Left lobe of liver (tissue), 2 donors: ENCODE measurements at places on chromosomes 5 and 9. TPM values are rescaled to one million over a fixed set of nuclear protein-coding genes. Genes with fewer than 3 reads are reported as not detected.

GRCh38 chr5:115098041-115098702 is 71.5 kb downstream of the TRIM36 start:
- no peak for DNase-seq

DNA sequence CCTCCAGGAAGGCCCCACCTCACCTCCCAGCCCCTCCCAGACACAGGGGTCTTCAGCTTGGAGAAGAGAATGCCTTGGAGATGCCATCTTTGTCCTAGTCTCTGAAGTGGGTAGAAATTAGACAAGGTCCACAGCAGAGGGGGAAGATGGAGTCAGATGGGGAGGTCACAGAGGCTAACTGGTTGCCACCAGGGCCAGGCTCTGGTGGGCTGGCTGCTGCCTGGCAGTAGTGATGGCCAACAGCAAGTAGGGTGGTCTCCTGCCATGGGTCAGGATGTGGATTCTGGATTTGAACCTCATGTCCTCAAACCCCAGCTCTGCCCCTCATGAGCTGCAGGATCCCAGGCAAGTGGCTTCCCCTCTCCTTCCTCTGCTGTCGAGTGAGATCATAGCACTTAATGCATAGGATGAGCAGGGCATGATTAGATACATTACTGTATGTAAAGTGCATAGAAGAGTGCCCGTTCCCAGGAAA is 38.7 kb upstream of the NEK6 start:
- DNase-seq: peak; percentile 41

DNA sequence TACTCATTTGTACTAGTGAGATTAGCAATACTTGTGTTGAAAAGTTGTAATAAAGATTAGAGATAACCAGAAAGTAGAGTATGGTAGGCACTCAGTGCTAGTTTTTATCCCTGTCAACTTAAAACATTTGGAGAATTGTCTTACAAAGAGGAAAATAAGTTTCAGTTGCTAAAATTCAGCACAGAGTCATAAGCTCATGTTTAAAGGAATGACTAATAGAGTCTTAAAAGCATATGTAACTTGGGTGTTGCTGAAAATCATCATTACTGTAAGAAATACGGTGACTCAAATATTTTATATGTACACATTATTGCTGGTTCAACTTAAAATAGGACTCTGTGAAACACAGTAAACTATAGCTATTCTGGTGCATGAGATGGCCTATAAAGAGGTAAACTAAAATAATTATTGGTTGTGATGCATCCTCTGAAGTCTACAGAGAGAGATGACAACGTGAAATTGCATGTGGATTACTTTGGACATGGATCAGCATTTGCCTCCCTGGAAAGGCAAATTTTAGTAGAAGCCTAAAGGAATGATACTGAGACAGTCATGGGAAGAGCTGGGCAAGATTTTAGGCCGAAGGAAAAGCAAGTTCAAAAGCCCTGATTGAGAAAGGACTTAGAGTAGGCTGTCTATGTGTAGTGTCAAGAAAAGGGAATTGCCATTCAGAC is 34.6 kb downstream of the SGCD start:
- no peak for DNase-seq

GRCh38 chr9:85339338-85339737 is 402.4 kb downstream of the AGTPBP1 start:
- no peak for DNase-seq

DNA sequence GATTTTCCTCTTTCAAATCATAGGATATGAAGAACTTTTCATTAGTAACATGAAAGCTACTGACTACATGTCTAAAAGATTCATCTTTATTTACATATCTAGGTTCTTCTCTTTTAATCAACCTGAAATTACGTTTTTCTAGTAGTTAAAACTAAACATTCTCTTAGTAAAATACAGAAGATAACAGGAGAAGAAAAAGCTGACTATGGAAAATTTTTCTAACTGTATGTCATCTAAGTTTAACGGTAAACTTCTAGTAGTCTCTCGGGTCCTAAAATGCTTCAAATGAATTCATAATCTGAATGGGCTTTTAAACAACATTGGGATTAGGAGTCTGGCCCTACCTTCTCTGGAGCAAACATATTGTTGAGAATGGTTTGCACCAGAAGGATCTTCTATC is 151.9 kb downstream of the PDE4D start:
- no peak for DNase-seq

- DNase-seq: no peak
These were observed 553.5 kb upstream of the MEF2C start for GRCh38 chr5:89436464-89436863.

DNA sequence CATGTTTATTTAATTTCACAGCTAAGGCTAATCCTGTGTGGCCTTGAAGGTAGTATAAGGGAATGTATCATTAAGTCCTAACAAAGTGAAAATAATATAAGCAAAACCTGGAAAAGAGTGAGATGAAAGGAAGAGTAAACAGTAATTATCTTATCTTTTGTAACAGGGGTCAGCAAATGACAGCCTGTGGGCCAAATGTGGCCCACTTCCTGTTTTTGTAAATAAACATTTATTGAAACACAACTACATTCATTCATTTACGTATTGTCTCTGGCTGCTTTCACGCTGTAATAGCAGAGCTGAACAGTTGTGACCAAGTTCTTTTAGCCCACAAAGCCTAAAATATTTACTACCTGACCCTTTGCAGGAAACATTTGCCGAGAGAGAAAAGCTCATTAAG is 78.4 kb upstream of the HTR4 start:
- no peak for DNase-seq

GRCh38 chr5:126139773-126140172 is 283.4 kb upstream of the GRAMD2B start:
- no peak for DNase-seq

- DNase-seq: no peak
These were observed 77.8 kb downstream of the FSTL4 start for GRCh38 chr5:133534566-133534965.

GRCh38 chr5:179822059-179822432 is 1.3 kb downstream of the SQSTM1 start:
- DNase-seq: no peak

DNA sequence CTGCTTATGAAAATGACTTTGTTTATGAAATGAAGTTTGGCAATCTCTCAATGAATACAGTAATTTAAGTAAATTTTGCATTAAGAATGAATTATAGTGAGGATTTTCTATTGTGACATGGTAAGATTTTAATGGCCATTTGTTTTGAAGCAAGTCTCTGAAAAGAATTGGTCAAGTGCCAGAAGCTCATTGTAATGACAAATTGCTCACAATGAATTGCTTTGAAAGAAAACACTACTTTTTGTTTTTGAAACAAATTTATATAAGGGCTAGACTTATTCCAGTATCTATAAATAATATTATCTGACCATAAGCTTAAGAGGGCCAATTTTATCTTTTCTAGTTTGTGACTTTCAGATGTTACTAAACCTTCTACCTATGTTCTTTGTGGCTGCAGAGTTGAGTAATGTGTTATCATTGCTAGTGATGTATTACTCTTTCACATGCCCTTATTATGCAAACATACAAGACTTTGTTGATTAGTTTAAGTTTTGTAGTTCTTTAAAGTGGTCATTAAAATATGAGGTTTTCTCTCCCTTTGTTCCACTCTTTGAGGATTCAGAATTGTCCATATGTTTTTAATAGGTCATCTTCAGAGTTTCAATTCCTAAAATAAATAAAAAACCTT is 93.0 kb upstream of the ZNF608 start:
- no peak for DNase-seq

DNA sequence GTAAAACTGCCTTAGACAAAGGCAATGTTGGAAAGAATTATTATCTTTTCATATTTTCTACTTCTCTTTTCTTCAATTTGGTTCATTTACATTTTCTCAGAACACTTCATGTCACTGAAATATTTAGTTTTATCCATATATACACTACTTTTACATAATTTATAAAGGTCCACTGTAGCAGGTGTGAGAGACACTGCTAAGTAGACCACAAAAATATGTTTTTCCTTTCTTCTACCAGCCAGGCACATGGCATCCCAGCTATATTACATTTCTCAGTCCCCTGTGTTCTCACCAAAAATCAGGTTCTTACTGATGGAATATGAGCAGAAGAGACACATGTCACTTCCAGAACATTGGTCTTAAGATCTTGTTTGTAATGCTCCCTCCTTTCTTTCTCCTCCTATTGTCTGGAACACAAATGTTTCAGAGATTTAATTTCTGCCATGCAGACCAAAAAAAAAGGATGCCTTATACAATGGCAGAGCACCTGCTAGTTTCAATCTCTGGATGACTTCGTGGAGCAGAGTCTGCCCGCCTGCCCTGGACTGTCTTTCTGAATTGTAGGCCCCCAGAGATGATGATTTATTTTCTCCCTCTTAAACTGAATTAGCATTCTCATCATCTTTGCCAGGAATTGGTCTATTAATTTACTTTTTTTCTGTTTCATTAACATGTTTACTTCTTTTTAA is 125.4 kb upstream of the ACOT12 start:
- no peak for DNase-seq

- DNase-seq: no peak
These were observed 116.5 kb upstream of the CACNA1B start for GRCh38 chr9:137761032-137761431.

- peak; percentile 14 for DNase-seq
These were observed 35.1 kb downstream of the TGFBI start for GRCh38 chr5:136063778-136064465.

- no peak for DNase-seq
These were observed 20.9 kb downstream of the CCNJL start for GRCh38 chr5:160291467-160291866.

- DNase-seq: no peak
These were observed 4.3 kb upstream of the ITGA1 start for GRCh38 chr5:52783226-52783959.

DNA sequence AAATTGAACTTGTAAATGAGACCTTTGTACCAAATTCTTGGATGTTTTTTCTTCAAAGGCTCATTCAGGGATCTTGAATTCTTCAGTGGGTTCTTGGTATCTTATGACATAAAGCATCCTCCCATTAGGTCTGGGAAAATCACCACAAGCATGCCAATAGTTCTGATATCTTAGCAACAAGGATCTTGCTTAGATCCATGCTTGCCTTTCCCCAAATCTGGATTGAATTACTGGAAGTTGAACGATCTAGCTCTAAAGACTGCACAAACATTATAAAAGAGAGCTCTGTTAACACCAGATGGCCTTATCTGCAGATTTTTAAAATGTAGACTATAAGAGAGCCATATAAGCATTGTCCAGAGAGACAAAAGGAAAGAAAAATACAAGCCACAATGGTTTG is 266.3 kb downstream of the RAB3C start:
- no peak for DNase-seq

DNA sequence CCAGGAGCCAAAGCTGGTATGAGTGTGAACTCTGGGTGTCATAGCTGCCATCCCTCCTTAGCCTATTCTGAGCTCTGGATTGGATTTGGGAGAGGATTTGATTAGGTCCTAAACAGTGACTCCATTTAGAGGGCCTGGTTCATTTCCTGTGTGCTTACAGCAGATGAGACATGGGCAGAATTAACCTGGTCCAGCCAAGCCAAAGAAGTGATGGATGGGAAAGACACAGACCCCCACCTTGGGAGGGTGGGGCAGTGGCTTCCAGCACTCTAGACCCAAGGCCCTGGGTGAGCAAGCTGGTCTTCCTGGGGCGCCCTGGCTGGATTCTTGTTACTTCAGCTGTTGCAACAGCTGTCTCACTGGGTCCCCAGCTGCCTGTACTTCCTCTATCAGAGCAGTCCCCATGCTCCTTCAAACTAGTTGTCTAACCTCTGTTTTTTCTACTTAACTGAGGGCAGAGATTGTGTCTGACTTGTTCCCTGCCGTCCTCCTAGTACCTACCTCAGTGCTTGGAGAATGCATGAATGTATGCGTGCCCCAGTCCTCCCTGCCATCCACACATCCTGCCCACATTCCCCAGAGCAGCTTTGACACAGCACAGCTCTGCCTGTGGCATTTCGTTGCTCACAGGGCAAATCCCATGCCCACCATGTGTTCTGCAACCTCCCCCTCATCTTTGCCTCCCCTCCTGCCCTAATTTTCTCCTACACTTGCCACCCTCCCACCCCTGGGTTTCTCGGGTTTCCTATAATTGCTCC is 115.9 kb downstream of the RGS3 start:
- DNase-seq: no peak

- peak; percentile 83 for DNase-seq
These were observed 30.7 kb downstream of the TRIP13 start for GRCh38 chr5:923281-923873.

GRCh38 chr5:107248066-107248695 is 422.6 kb downstream of the EFNA5 start:
- peak; percentile 46 for DNase-seq

Gene BAAT
- total RNA-seq: 459 TPM

Gene CLIC3
- total RNA-seq: not detected

Gene UBE2QL1
- 0.38 TPM for total RNA-seq

Gene ZNF608
- total RNA-seq: 5.0 TPM

Gene IRX2
- total RNA-seq: not detected

Gene HMMR
- 0.33 TPM for total RNA-seq

Gene CDH9
- not detected for total RNA-seq
